ENCODE measurements at places on chromosomes 7 and 10. TPM values are rescaled to one million over a fixed set of nuclear protein-coding genes. Genes with fewer than 3 reads are reported as not detected.
A peak's percentile ranks its signal among the peaks of the same experiment; 100 is the strongest.

GRCh38 chr7:40008223-40008815 lies 58.3 kb downstream of the CDK13 start:
- no peak for DNase-seq

DNA sequence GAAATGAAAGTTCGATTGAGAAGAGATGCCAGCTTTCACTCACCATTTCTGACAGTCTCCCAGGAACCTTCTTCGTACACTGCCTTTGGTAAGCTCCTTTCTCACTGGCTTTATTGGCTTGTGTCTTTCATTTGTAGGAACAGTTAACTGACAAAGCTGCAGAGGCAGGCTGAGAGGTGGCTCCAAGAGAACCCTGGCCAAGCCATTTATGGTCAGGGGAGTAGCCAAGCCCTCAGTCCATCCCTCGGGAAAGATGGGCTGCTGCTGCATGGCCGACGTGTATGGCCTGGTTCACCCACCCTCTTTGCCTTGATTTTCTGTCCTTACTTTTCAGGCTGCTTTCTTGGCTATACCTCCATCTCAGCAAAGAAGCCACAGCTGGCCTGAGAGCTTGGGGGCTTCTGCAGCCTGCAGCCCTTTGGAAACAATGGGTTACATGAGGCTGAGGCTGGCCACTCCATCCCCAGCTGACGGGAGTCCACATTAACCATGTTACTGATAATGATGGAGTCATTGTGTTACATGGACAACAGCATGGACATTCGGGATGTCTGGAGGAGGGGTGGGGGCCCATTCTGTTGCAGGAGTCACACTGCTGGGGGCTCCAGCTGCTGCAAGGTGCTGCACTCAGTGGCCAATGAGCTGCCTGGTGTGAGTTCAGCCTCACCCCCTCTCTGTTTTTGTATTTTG lies at the start of gene OPALIN:
Gene OPALIN, minus strand, starts transcription at position 152 of the 690 bp plus-strand sequence. Its CDS starts 106 bp downstream, at position 46.
- no peak for DNase-seq

ARHGAP12 gene
- 56.9 TPM for total RNA-seq

DNA sequence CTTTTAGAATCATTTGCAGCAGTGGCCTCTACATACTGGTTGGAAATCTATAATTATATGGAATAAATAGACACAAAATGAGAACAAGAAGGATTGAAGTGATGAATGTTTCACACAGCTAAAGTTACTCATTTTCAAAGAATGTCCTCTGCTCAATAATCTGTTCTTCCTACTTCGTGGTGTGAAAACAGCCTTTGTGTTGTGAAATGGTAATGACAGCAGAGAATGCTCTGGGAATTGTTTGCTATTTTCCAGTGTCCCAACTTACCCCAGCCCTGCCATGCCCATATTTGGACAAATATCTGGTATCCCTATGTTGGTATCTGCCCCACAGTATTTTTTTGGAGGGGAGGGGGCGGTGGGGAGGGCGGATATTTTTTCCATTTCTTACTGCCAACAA lies 130.4 kb downstream of the GLI3 start:
- no peak for DNase-seq

- DNase-seq = no peak
These were observed 59.2 kb downstream of the OGDH start for GRCh38 chr7:44665531-44666213.

GRCh38 chr7:117616694-117617093 lies 136.9 kb downstream of the CFTR start:
- DNase-seq = no peak

MYL10 gene
- not detected for total RNA-seq

MXI1 gene
- total RNA-seq = 58.0 TPM

ASB4 gene
- 1.3 TPM for total RNA-seq

GRCh38 chr10:82778908-82779307 lies 903.9 kb downstream of the NRG3 start:
- no peak for DNase-seq

DNA sequence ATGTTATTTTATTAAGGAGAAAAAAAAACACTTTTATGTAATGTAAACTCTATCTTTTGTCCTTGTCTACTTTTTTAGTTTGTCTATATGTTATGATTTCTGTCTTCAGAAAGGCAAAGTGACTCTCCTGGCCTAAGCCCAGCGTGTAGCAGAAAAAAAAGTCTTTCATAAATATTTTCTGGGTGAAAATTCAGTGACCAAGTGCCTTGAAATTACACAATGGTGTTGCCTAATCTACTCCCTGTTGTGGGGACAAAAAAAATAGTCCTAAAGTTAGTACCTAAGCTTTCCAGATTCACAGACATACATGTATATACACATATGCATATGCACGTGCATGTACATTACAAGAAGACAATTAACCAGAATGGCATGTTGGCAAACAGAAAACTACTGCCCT lies 1257.8 kb upstream of the SORCS1 start:
- no peak for DNase-seq

DLG5 gene
- 134 TPM for total RNA-seq

DNA sequence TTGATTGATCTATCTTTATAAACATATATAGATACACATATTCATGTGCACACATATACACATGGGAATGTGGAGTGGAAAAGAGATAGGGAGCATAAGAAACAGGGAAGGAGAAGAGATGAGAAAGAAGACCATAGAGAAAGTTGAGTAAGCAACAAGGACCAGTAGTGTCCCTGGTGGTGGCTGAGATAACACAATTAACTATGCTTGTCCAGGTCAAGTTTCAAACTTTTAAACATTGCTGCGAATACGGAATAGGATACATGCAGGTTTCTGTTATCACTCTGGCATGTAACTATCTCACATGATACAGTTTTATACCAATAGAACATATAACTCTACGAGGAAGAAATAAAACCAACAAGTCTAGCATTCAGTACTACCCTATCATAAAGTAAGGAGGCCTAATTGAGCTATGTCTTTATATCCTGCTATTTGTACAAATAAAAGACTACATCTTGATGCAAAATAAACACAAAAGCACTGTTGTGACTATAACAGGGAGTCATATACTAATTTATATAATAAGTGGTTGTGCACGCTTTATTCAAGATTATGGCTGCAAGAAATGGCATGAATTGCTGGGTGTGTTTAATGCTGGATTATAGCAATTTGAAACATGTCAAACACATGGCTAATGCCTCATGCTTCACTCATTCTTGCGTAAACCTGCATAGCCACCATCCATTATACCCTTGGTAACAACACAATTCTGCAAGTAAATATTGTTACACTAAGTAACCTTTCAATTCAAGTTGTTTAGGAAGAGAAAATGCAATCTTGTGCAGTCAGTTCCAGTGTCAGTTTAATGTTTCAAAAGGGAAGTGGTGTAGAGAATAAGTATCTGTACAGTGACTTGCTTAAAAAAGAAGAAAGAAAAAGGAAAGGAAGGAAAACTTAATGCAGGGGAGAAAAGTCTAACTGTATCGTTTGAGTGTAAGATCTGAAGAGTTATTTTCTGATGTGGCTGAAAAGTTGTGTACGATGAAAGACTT lies 8.2 kb downstream of the FOXP2 start:
- no peak for DNase-seq

GRCh38 chr7:28316489-28316888 lies 95.8 kb upstream of the CREB5 start:
- no peak for DNase-seq

- no peak for DNase-seq
These were observed 1094.0 kb downstream of the KCNMA1 start for GRCh38 chr10:76543655-76544054.

SFR1 gene
- 5.1 TPM for total RNA-seq

- no peak for DNase-seq
These were observed 73.1 kb downstream of the MDH2 start for GRCh38 chr7:76121044-76121443.

PRSS37 gene
- not detected for total RNA-seq

MAPK8 gene
- total RNA-seq = 89.0 TPM

DNA sequence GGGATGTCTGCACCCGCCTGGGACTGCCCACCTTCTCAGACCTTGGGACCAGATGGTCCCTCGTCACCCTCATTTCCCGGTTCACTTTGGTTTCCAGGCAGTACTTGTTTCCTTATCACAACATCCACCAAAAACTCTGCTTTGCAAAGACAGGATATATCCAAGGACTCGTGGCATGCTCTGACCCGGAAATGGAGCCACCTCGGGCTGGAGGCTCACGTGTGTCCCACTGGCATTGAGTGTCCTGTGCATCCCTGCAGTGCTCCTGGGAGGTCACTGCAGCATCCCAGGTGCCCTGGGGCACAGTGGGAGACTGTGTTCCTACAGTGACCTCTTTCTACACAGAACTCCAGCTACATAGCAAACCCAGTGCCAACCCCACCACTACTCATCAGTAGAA lies 611.9 kb upstream of the FOXK1 start:
- DNase-seq = no peak

DNA sequence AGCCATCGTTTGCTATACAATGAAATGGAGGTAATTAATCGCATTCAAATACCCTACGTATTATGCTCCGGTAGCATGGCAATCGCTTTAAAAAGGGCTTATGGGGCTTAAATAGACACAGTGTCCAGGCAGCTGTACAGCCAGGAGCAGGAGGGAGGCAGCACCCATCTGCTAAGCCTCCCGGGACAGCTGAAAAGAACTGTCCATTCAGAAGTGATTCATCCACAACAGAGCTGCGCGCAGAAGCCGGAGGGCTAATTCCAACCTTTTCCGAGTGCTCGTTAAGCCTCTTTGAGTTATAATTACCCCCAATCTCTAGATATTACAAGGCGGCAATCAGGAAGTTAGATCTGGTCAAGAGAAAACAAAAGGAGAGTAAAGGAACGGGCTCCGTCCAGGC lies 58.3 kb downstream of the DPYSL4 start:
- DNase-seq = no peak

GIMAP2 gene
- total RNA-seq = 4.8 TPM

- DNase-seq = no peak
These were observed 475.3 kb upstream of the AUTS2 start for GRCh38 chr7:69122953-69123352.

DNA sequence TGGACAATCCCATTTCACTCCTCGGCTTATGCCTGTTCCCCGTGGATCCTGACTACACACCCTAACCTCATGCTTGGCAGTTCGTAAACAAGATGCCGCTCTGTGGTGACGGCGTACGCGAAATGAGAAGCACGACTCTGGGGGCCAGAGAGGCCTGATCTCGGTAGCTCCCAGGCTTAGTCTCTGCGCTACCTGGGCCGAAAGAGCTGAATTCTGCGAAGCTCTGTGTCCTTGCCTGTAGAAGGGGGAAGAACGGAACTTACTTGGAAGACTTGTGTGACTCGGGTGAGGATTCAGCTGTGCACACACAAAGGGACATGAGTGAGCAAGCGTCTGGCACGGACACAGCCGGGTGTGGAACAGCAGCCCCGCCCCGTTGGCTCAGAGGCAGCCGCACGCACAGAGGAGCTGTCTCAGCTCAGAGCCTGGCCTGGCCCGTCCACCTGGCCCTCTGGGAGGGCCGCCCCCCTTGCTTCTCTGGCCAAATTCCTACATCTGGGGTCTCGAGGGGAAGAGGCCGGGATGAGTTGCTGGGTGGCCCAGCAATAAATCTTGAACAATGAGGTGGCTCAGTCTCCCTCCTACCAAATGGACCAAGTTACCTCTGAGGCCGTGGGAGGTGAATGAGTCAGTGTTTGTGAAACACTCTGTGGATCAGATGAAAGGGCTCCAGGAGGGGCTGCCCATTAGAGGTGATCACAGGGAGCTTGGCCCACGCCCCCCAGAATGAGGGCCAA lies 83.8 kb downstream of the PDGFA start:
- peak; percentile 85 for DNase-seq

MYO1G gene
- total RNA-seq = 4.0 TPM

CUBN gene
- total RNA-seq = 2.5 TPM

- DNase-seq = peak; percentile 35
These were observed 16.5 kb downstream of the KNDC1 start for GRCh38 chr10:133176546-133176945.

- no peak for DNase-seq
These were observed 3.7 kb upstream of the NDST2 start for GRCh38 chr10:73814896-73815718.

- no peak for DNase-seq
These were observed 78.1 kb upstream of the PRR15 start for GRCh38 chr7:29485339-29486190.

PRPS1L1 gene
- total RNA-seq = not detected

DNA sequence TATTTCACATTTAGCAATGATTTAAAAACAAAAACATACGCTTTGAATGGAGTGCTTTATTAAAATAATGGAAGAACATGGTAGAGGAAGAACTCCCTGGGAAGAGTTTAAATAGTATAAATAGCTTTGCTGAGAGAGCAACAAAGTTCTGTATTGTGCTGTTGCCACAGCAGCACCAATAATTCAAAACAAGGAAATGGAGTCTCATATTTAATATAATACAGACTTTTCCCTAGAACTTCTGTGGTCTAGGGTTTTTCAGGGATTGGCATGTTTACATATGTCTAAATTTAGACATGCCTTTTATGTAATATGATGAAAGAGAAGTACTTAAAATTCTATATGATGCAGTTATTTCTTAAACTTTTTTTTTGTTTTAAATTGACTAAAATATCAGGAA lies 217.2 kb upstream of the HDAC9 start:
- no peak for DNase-seq

GRCh38 chr7:22821702-22822485 lies 755 bp downstream of the TOMM7 start:
- DNase-seq = no peak

DNA sequence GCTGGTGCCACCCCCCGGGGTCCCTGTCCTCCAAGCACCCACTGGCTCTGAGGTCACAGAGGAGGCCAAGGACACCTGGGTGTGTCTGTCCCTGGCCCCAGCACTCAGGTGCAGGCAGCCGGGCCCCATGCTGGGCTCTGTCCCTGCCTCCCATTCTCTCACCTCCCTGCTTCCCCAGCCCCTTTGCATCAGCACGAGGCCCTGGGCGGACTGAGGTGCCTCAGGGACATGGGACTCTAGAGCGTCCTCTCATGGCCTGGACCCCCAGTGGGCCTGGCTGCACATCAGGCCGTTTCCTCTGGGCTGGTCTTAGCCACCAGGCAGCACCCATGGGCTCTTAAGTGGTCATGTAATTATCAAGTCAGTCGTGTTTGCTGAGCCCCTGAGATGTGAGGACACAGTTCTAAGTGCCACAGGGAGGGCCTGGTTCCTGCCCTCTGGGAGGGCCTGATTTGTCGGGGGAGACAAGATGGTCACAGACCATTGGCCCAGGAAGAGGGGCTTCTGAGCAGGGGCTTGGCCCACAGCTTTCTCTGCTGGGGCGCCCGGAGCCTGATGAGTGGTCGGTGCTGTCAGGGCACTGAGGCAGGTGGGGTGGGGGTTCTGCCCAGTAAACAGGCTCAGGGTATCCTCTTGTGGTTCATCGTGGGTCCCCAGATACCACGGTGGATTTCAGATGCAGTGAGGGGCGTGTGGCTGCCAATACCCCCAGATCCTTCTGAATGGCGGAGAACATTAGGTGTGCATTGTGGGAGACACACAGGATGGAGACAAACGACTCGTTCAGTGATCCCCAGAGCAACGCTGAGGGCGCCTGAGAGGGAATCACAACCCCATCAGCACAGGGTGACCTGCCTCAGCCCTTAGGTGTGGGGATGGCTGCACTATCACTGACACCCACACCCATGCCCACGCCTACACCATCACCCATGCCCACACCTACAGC lies 152.5 kb downstream of the WDR37 start:
- DNase-seq = peak; percentile 33

GRCh38 chr10:86164174-86164774 lies 202.3 kb downstream of the GRID1 start:
- peak; percentile 77 for DNase-seq

- no peak for DNase-seq
These were observed 529.1 kb upstream of the POM121L12 start for GRCh38 chr7:52506325-52506724.

- DNase-seq = no peak
These were observed 86.3 kb downstream of the RAB11FIP2 start for GRCh38 chr10:117960345-117960935.

Data from Peyer's patch (tissue), 4 donors.